ENCODE measurements at places on chromosomes 3 and 15. TPM values are rescaled to one million over a fixed set of nuclear protein-coding genes. Genes with fewer than 3 reads are reported as not detected.

GRCh38 chr3:183044547-183045229, 54.6 kb downstream of the MCCC1 start:
- DNase-seq, result no peak
- no peaks in the 10 kb centered on the region for H3K4me1 ChIP-seq
- no peak overlapping the region for H3K4me3 ChIP-seq
- H3K27ac ChIP-seq, result no peak overlapping the region
- no peaks in the 10 kb centered on the region for H3K36me3 ChIP-seq
- H3K27me3 ChIP-seq, result no peaks in the 10 kb centered on the region

SI gene
- 0.96 TPM for total RNA-seq

ADCY5 gene
- total RNA-seq, result 12.9 TPM

GREM1 gene
- 41.5 TPM for total RNA-seq

SLC12A8 gene
- 16.4 TPM for total RNA-seq

DNA sequence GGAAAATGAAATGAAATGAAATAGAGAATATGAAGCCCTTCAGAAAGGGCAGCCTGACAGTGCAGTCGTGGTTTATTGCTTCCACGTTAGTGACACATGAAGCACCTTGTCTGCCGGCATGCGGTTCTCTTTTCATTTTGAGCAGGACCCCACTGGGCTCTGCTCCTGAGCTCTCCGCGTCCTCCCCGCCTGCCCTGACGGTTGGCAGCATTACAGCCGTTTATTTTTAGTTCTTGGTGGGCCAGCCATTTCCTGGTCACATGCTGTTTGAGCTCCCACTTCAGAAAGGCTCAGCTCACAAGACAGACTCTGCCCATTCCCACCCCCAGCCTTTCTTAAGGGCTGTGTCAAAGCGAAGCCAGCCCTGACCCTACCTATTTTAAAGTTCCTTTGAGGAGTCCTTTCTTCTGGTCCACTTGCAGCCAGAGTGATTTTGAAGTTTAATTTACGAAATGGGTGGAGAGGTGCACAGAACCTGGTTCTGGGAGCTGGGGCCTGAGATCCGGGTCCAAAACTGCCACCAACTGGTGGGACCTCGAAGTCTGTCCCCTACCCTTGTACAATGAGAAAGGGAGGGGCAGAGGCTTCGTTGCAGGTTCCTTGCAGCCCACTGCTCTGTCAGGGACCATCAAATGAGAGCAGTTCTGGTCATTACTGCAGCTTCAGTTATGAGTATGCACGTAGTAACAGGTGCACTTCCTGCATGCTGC, 60.1 kb downstream of the MGLL start:
- no peak overlapping the region for H3K4me3 ChIP-seq
- H3K27me3 ChIP-seq, result no peaks in the 10 kb centered on the region
- no peaks in the 10 kb centered on the region for H3K36me3 ChIP-seq
- H3K4me1 ChIP-seq, result no peaks in the 10 kb centered on the region
- DNase-seq, result no peak

- H3K4me3 ChIP-seq, result no peak overlapping the region
- no peak for DNase-seq
- H3K27ac ChIP-seq, result no peak overlapping the region
Measured at GRCh38 chr3:183122257-183122932, 23.1 kb upstream of the MCCC1 start.

DNA sequence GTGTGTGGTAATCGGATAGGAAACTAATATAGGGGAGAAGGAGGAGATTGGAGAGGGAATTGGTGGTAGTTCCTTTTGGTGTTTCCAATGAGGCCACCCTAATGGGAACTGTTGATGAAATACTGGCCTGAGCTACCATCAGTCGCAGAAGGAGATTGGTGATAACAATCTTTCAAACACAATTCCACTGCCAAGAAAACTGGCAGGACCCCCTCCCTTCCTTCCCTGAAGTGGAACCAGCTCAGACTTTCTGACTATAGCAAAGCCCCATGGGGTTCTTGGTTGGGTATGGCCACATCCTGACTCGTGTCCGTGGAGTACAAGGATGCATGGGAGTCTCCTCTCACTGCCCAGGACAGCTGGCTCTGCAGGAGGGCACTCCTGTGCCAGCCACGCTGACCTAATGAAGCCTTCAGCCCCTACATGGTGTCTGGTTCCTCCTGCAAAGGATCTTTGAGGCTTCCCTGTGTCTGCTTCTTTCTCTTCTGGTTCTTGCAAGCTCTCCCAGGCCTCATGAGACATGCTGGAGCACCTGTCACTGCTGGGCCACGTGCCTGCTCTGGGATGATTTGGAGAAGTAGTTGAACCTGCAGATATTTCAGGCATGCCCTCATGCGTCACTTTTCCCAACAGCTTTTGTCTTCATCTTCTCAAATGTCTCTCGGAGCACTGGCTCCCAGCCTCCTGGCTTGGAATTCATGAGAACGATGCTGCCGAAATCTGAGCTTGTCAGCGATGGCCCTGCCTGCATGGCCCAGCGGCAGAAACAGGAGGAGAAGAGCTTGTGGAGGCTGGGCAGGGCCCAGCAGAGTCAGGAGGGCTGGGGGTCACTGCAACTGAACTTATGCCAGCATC, 90.0 kb upstream of the ADPGK start:
- no peaks in the 10 kb centered on the region for H3K4me1 ChIP-seq
- H3K4me3 ChIP-seq, result no peak overlapping the region
- H3K27me3 ChIP-seq, result no peaks in the 10 kb centered on the region
- DNase-seq, result no peak
- H3K36me3 ChIP-seq, result no peaks in the 10 kb centered on the region

LYZL4 gene
- 5.9 TPM for total RNA-seq

DNA sequence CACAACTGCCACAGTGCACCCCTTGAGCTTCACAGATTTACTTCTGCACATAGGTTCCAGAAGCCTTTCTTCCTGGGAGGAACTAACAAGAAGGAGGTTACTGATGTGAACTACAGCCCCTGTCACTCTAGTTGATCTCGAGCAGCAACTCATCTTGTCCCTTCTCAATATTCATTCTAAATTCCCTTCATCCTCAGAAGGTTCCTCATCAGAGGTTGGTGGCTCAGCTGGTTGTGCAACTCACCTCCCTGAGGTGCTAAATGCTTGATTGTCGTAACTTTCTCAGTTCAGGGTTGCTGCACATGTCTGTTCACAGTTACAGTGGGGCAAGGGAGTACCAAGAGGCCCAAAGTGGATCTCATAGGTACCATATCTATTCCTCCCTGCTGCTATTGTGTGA, 5.7 kb upstream of the A4GNT start:
- no peak overlapping the region for H3K4me3 ChIP-seq
- no peak overlapping the region for H3K27ac ChIP-seq
- DNase-seq, result no peak
- no peaks in the 10 kb centered on the region for H3K27me3 ChIP-seq
